Substantia nigra (tissue), 51 donors: ENCODE measurements at places on chromosomes 1 and 21.

- DNase-seq: no peak
These were observed 7.8 kb upstream of the CDC20 start for GRCh38 chr1:43350976-43351375.

DNA sequence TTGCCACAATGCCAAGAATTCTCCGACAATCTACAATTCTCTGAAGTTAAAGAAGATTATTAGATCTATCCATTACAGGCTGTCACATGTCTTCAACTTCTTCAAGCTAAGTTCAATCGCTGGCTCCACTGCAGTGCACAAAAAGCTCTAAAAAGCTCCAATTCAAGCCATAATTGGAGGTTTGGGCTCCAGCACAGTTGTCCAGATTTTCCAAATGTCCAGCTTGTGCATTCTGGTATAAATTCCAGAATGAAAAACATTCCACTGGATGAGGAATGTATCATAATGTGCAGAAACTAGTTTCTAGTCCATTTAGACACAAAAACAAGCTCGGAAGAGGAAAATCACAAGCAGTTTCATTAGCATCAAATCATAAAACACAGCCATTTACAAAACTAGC, 138.6 kb downstream of the NRIP1 start:
- DNase-seq: no peak

DNA sequence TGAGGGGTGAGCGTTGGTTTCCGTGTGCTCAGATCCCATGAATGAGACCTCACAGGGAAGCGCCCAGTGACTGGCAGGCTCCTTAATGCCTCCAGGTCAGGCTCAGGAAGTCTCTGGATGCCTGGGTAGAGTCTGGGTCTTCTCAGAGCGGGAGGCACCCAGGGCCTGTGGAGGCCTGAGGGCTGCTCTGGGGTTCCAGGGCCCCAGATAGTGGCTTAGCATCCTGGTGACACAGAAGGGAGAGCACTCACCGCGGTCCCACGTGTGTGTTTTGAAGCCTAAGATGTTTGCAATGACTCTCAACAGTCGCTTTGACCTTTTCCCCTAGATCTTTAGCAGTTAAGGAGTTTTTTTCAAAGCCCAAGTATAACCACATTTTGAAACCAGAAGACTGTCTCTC, 25.0 kb downstream of the PRMT2 start:
- DNase-seq: no peak

DNA sequence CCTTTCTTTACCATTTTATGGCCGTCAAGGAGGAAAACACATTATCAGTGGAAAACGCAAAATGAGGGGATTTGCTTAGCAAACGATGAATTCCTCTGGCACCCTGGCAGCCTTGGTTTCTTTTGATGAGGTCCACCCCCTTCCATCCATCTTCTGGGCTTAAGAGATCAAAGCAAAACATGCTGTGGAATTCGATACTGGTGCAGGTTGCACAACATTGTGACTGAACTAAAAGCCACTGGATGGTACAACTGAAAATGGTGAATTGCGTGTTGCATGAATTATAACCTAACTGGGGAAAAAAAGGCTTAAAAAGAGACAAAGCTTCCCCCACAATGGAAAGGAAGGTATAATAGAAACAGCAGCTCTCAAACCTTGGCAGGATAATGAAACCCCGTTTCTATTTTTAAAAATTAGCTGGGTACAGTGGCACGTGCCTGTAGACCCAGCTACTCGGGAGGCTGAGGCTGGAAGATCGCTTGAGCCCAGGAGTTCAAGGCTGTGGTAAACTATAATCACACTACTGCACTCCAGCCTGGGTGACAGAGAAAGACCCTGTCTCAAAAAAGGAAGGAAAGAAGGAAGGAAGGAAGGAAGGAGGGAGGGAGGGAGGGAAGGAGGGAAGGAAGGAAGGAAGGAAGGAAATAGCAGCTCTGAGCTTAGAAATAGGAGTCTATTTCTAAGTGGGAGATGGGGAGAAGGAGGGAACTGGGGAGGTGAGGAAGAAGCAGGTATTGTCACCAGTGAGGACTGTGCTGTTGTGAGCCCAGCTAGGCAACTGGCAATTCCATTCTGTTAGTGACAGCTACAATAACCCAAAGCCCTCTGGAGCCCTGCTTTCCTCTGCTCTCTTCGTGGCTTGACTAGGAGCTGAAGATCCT, 29.0 kb upstream of the LGALS8 start:
- DNase-seq: no peak

- no peak for DNase-seq
These were observed 99.8 kb downstream of the PTPN14 start for GRCh38 chr1:214451596-214451995.

DNA sequence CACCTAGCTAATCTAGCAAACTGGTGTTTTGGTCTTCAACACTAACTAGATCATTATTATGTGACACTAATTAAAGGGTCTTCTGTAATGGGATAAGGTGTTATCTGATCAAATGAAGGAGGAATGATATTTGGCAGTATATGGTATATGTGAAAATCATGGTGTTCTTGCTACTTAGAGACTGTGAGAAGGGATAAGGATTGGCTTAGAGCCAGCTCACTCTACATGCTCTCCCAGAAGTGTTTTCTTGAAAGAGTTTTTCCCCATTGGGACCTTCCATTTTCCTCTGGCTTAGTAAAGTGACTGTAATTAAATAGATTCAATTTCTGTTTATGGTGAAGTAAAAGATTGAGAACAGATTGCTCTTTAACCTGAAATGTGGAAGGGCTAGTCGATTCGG, 71.2 kb upstream of the RGL1 start:
- DNase-seq: no peak

- no peak for DNase-seq
These were observed 11.9 kb downstream of the KIF21B start for GRCh38 chr1:201011616-201012015.

- DNase-seq: no peak
These were observed 227.2 kb downstream of the SLC45A1 start for GRCh38 chr1:8545078-8545477.

GRCh38 chr1:44012404-44012803, 18.9 kb downstream of the SLC6A9 start:
- DNase-seq: no peak

DNA sequence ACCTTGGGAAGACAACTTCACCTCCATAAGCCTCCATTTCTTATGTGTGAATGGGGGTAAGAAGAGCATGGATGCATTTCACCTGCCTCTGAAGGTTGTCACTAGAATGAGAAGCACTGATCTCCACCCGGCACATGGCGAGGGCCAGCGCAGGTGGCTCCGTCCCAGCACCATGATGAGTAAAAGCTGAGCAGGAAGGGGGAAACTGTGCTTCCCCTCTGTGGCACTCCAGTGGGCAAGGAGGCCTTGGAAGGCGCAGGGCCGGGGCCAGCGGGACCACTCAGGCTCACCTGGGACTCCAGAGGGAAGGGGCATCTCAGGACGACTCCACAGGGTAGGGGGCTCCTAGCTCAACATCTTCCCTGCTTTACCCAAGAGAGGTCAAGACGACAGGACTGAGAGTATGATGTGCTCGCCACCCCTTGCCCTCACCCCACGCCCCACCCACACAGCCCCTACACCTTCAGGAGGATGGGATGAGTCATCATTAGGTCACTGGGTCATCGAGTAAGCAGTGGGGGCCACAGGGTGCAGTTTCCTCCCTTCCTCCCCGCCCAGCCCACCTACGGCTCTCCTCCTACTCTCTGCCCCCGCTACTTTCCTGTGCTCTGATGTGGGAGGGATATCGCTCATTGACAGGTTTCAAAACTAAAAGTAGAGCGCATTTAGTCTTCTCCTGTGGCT, 112.1 kb downstream of the HIVEP3 start:
- DNase-seq: no peak

GRCh38 chr1:102531036-102531435, 534.3 kb upstream of the OLFM3 start:
- no peak for DNase-seq

- DNase-seq: no peak
These were observed 2.4 kb downstream of the PLPPR4 start for GRCh38 chr1:99266726-99267125.

GRCh38 chr1:101147381-101147780, 89.4 kb upstream of the S1PR1 start:
- no peak for DNase-seq

DNA sequence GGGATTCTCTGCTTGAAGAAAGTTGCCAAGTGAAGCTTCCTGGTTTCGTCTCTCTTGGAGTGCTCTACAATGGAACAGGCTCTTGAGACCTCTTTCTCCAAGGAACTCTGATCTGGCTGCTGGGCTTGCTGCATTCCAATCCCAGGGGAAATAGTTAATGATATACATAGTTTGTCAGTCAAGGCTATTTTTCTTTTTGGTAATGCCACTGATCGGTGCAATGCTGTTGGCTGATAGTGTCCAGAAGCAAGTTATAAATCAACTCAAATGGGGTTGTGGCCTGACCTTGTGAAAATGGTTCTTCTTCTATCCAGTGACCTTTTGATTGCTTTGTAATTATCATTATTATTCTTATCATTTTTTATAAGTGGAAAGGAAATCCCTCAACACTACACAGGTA, 48.4 kb upstream of the TNFSF18 start:
- DNase-seq: no peak

DNA sequence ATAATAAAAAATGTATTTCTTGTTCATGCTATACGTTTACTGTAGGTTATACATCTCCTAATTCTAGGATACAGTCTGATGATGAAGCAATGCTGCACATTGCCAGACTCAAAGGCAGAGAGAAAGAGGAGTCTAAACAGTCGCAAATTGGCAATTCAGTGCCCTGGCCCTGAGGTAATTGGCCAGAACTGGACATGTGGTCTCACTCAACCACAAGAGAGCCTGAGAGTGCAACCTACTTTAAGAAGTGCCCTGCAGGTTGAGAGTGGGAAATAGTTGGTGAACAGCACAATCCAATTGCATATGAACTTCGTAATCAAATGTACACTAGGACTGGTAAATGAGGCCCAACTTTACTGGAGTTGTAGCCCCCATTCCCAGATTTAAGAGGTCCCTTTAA, 5.0 kb upstream of the SLC35A3 start:
- DNase-seq: no peak
